ENCODE measurements at places on chromosomes 2 and 18.

- no peak for DNase-seq
Observed at GRCh38 chr2:209456489-209456888, 32.6 kb downstream of the MAP2 start.

DNA sequence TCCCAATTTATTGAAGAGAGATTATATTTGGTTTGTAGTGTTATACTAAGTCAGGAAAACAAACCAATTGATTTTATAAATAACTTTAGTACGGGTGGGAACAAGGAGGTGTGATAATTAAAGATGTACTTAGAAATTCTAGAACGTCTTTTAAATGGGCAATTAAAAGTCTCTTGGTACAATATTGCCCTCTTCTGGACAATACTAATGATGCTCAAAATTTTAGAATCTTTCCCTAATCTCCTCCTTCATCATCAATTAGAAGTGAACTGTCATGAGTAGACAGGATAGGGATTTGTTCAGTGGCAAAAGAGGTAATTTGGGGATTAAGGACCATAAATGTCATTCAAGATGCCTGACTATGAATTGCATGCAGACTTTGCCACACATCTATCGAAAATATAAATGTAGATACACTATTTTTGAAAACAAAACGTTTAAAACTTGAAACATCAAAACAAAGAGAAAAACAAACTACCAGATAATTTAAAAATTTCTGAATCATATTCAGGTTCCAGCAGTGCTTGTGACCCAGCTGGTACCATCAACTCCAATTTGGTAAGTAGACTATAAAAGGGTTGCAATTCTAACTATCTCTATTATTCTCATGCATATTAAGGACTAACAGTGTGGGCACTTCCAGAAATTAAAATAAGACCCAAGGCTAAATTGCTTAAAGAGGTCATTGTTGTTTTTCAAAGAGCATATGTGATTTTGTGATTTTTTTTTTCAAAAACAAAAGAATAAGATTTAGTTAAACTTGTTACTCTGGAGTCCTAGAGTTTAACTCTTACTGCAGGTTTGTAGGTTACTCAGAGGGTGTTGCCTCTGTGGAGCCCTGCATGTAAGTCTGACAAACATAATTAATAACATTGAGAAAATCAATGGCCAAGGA is 123.5 kb downstream of the LAMA3 start:
- DNase-seq = no peak

- no peak for DNase-seq
Observed at GRCh38 chr2:240306185-240306584, 129.3 kb upstream of the GPC1 start.

DNA sequence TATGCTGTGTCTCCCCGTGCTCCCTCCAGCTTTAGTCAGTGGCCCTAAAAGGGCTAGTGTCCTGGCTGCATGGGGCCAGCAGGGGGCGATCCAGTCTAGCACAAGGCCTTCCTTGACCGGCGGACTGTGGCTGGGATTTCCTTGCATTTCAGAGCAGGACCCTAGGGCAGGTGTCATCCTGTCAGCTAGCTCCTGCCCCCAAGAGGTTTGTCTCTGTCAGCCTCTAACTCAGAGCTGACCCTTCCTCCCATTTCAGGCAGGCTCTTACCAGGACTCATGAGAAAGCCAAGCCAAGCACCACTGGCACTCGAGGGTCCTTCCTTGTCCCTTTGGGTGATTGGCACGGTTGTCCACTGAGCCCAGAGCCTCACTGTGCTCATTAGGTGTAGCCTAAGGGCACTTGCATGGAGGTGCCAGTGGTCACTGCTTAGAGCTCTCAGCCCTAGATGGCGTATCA is 140.3 kb downstream of the RPIA start:
- DNase-seq = no peak

DNA sequence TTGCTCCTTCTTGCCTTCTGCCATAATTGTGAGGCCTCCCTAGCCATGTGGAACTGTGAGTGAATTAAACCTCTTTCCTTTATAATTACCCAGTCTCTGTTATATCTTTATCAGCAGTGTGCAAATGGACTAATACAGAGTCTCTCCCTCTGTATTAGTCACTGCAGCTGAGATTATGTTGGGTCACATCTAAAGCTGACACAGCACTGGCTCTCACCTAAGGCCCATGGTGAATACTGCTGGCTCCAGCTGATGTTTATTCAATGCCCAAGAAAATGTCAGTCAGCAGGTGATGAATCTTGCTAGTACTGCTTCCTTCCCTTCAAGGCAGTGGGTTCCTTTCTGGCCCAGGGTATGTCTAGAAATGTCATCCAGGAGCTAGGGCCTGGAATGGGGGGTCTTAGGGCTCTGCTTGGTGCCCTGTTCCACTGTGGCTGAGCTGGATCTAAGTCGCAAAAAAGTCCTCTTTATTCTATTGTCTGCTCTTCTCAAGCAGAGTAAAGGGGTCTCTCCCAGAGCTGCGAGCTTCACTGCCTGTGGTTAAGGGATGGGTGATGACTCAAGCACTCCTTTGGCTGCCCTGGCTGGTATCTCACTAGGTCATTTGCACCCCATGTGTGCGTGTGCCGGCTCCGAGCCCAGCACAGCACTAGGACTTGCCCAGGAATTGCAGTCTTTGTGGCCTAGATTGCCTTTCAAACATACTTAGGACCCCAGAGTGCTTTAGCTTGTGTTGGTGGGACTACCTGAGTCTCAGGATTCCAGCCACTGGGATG is 29.9 kb downstream of the PPP1R1C start:
- no peak for DNase-seq

GRCh38 chr2:75276093-75277029 is 77.0 kb upstream of the TACR1 start:
- DNase-seq = no peak

- no peak for DNase-seq
Observed at GRCh38 chr2:86825693-86826381, 35.1 kb upstream of the CD8A start.

DNA sequence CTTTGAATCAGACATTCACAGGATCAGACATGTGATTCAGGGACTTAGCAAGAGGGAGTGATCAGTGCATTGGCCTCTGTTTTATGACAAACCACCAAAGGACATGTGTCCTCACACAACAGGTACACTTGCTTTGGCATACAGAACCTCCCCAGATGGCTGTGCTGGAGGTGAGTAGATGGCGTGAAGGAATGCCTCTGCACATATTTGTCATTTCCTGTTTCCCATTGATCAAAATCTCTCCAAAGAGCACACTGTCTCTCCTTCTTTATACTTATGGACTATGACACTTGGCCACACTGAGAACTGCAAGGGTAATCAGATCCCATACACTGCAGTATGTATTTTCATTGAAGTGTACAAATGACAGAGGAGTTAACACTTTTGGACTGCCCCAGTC is 927.6 kb downstream of the TSN start:
- DNase-seq = no peak

DNA sequence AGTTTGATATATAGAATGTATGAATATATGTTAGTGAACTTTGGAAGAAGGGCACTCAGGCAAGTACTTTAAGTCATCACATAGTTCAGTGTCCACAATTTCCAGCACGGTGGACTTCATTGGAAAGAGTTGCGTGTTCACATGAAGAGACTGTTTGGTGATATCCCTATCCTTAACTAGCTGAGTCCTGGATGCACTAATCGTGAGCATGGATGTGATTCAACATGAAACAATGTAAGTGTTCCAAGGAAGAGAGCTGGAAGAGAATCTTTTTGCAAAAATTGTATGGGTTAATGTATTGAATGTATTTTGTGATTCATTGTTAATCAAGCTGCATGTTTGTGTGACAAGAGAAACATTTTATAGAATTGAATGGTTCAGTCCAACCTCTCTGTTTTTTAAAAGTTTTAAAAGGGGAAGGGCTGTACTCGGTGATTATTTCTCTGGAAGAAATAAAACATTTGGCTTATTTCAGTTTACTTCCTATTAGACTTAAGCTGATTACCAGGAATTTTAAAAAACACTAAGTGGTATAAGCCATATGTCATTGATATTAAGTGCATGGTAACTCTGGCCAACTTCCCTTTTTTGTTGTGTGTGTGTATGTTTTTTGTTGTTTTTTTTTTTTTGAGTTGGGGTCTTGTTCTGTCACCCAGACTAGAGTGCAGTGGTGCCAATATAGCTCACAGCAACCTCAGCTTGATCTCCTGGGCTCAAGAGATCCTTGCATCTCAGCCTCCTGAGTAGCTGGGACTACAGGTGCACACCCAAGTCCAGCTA is 8.6 kb downstream of the XRCC5 start:
- no peak for DNase-seq

DNA sequence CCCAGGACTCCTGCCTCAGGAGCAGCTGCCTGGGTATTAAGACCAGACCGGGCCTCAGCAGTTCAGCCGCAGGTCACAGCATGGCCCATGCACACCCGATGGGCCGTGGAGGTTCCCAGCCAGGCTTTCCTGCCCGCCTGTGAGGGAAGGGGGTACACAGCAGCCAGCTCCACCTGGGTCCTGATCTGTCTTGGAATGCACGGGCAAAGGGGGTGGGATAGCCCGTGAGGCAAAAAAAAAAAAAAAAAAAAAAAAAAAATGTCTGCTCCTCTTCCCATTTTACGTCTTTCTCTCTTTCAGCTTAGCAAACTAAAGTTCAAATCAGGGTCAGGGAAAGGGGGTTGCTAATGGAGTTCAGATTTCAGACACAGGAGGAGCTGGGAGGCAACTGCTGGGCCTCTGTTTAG is 385.2 kb downstream of the TNS1 start:
- DNase-seq = peak; percentile 37

- no peak for DNase-seq
Observed at GRCh38 chr2:66538291-66538690, 103.4 kb downstream of the MEIS1 start.

DNA sequence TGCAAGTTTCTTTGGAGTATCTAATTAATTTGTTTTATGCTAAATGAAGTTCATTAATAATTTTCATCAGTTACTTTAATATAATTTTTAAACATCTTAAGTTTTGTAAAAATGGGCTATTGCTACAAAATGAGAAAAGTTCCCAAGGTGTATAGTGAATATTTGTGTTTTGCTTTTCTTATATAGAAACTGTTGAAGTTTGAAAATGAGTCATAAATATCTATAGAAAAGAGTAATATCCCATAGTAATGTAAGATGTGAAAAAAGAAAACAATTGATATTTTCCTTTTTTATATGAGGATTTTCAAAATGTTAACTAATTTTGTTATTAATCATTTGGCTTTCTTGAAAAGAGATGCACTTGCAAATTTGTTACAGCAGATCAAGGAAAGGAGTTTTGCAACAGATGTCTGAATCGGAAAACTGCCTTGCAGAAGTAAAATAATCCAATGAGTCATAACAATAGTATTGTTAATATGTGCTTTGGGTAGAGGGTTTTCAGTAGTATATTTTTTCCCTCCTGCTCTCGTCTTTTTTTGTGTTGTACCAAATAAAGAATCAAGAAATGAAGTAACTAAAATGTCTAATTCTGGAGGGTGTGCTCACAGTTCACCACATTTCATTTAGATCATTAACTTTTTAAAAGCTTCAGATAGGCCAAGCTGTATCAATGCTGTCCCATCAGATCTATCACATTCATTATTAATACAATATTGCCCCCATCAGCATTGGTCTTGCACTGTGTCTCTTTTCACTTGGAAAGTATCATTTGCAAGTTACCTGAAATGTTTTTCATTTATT is 15.5 kb downstream of the DUSP19 start:
- no peak for DNase-seq

- DNase-seq = no peak
Observed at GRCh38 chr2:152447897-152448296, 112.9 kb downstream of the FMNL2 start.

DNA sequence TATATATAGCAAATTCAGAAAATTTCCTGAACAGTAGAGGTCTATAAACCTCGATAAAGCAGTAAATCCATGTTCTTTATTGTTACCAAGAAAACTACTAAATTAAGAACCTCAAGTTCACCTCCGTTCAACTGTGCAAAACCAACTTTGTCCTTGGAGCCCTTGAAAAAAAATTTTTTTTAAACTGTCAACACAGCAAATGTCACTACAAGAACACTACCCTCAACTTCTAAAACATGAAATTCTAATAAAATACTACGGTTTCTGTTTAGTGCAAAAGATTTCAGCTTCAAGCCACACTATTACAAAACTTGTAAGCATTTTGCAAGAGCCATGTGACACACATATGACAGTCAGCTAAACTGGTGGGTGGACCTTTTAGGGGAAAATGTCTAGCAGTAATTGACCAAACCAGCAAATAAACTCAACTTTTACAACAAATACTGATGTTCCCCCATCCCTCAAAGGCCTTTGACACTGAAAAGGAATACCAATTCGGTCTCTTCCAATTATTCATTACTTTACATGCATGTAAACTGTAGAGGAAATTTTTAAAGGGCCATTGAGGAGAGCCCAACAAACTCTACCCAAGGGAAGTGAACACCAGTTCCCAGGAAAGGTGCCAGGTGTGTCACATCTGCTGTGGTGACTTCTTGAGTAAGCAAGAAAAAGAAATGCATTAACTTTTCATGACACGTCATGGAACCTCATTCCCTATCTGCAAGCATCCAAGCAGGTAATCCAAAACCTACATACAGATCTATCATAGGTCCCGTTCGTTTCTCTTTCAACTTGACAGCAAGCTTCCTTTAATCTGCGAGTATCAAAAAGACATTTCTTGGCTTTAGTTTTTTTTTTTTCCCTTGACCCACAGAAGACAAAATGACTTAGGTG is 1.4 kb downstream of the RAB1A start:
- DNase-seq = no peak

DNA sequence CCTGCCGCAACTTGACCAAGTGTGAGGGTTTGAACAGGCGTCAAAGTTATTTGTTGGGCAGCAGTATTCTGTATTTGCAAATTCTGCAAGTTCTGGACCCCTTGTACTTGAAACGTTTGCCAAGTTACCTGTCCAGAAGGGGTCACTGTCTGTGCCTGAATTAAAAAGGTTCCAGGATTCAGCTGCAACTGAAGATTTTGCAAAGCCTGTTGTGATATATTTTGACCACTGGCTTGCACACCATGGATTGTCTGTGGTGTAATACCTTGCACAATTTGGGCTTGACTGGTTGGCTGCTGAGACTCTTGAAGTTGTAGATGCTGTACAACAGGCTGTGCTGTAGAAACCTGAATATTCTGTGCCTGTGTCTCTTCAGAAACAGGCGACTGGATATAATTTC is 10.2 kb downstream of the SP3 start:
- no peak for DNase-seq

Data from islet precursor cell (in vitro differentiated cells).